Eye (tissue), 1 donor: ENCODE measurements at places on chromosomes 7 and 10.

DNA sequence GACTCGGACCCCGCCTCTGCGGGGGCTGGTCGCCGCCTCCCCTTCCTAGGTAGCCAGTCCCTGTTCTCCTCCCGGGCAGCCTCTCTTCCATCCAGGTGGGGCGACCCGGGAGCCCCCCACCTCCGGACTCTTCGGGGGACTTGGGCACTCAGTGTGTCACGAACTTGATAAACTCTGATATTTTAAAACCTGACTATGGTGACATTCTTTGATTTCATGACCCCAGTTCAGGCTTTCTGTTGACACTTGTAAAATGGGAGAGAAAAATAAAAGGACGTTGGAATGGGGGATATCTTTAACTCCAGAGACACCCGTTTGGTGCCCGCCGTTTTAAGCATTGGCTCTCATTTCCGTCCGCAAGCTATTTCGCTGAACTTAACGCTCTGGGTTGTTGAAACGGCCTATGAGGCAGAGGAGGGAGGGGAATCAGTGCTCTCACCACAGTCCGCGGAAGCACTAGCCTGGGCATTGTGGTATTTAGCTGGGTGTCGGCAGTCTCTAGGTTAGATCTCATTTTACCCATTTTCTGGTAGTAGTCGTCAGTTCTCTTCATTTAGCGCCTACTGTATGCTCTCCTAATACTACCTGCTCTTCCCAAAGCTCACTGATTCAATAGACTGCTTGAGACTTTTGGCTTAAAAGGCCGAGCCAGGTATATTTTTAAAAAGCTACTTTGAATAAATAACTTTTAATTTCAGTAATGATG lies 738 bp downstream of the VPS26A start:
- peak; percentile 79 for DNase-seq

GRCh38 chr10:74944205-74944604 lies 117.8 kb downstream of the KAT6B start:
- DNase-seq, result no peak

DNA sequence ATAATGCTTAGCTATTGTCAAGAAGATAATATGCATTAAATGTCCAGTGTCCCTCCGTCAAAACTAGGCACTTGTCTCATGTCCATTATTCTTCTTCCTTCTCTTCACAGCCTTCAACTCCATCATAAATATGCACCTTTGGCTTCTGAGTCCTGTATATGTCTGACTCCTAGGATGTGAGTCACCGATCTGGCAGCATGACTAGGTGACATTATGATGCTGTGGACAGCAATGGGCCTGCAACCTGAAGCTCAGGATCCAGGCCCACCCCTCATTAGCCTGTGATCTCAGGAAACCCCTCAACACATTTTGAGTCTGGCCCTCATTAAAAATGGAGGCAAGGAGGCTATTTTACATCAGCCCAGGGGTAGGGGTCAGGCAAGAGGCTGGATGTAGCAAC lies 362.5 kb upstream of the ZMIZ1 start:
- DNase-seq, result no peak

DNA sequence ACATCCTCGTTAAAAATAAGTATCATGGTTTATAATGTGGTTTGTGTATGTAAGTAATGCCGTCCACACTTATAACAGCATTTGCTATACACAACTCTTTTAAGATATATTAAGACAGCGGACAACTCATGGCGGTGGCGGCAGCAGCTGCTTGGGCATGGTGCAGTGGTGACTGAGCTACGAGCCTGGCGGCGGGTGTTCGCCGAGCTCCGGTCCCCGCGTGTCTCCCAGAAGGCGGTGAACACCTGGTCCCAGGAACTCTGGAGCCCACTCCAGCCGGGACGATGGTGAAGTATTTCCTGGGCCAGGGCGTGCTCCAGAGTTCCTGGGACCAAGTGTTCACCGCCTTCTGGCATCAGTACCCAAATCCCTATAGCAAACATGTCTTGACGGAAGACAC lies 38.8 kb downstream of the JMJD1C start:
- DNase-seq, result no peak

GRCh38 chr7:30548845-30549244 lies 44.2 kb upstream of the GGCT start:
- DNase-seq, result peak; percentile 93
